Left lobe of liver (tissue), 2 donors: ENCODE measurements at places on chromosomes 1 and 21. TPM values are rescaled to one million over a fixed set of nuclear protein-coding genes. Genes with fewer than 3 reads are reported as not detected.

GRCh38 chr1:108717774-108718316, 5.1 kb downstream of the FNDC7 start:
- no peak for DNase-seq

DNA sequence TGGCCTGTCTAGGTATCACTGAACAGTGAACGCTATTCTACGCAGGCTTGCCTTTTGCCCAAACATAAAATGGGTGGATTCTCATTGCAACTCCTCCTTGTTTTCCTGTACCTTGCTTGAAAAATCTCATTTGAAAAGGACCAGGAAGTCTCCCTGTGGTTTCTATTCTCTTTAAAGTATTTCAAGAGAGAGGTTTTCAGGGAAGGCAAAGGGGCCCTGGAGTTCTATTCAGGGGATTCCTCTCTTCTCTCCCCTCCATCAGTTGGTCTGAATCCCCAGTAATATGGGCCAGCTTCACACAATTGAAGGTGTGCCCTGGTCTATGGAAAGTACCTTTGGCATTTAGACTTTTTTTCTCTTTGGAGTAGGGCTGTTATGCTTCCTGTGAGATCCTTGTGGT, 311.3 kb downstream of the RGS7 start:
- no peak for DNase-seq

DNA sequence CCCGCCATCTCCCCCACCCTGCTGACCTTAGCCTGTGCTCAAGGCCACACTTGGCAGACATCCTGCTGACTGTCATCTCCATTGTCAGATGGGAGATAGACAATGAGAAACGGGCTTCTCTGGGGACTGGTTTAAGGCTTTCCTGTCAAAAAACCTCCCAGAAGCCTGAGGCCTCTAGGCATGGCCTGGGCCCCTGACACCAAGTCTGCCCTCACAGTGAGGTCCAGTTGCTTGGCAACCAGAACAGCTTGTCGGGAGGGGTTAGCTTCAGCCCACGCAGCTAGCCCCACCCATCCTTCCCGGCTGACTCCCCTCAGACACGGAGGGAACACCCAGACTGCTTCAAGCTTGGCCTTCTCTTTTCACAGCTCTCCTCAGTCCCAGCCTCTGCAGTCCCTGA, 11.0 kb downstream of the PLEKHA6 start:
- DNase-seq, result no peak

HENMT1 gene
- total RNA-seq, result 0.58 TPM

OR2L2 gene
- total RNA-seq, result 0.05 TPM

S100A12 gene
- 1.2 TPM for total RNA-seq

DNA sequence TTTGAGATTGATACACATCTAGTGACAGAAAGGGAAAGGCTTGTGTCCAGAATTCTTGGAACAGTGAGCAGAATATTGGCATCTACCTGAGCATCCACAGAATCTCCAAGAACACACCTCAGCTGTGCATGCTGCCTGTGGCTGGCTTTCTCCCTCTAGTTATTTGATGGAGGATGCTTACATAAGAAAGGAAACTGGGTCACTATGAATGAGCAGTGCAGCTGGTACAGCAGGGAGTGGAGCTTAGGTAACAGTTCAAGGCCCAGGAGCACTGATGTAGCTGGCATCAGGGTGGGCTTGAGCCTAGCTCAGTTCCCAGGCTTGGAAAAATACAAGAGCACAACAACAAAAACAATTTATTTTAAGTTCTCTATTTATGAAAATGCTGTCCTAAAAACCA, 26.3 kb downstream of the RGS8 start:
- DNase-seq, result no peak

- DNase-seq, result no peak
Measured at GRCh38 chr1:145997718-145998023, 1.3 kb upstream of the TXNIP start.

GRCh38 chr1:93601686-93602085, 80.0 kb downstream of the BCAR3 start:
- DNase-seq, result no peak

DNA sequence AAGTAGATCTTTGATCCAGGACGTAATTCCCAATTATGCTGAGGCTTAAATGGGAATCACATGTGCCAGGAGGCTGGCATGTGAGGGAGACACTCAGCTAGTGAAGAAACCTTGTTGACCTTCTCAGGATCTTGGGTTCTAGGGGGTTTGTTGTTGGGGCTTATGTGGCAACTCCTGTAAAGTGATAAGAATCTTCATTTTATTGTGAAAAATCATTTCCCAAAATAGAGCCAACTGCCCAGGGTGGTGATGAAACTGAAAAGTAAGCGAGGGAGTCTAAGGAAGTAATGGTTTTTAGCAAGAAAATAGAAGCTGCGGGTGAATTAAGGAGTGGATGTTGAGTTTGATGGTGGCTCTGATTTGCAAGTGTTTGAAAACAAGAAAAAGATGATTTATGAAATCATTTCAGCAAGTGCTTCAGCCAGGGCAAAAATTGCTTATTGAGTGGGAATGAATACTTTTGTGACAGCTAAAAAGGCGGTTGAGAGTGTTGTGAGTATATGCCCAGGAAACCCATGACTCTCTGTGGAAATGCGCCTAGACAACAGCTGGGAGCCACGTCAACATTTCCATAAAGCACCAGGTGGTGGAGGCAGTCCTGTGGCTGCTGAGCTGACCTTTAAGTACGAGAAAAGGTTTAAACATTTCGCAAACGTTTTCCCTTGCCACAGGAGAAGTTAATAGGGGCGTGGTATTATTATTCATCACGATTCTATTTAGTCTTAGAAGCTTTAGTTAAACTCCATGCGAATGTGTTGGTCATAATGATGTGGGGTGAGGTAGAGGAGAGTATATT, 102.7 kb downstream of the HMGB4 start:
- DNase-seq, result no peak

GRCh38 chr1:160346958-160347357, 3.8 kb downstream of the NCSTN start:
- no peak for DNase-seq

GRCh38 chr1:209557221-209557620, 26.3 kb upstream of the CAMK1G start:
- no peak for DNase-seq

RAB42 gene
- total RNA-seq, result 0.75 TPM

GRCh38 chr1:39406533-39407450, 84.6 kb upstream of the BMP8A start:
- no peak for DNase-seq

DNA sequence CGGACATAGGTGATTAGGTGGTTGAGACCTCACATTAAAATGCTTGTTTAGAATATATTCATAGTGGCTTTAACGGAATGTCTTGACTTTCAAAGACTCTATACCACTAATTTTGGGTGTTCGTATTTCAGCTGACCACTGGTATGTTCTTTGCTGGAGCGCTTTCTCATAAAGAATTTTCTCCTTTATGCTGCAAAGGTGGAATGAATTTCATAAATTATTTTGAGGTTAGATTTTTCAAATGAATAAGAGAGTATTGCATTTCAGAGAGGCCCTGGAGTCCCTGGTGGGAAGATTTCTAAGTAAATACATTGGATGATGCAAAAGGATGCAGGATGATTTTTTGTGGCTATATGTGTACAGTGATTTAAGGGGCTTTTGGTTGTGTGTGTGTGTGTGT, 55.8 kb downstream of the HUNK start:
- DNase-seq, result no peak

MMP23B gene
- 1.6 TPM for total RNA-seq

DNA sequence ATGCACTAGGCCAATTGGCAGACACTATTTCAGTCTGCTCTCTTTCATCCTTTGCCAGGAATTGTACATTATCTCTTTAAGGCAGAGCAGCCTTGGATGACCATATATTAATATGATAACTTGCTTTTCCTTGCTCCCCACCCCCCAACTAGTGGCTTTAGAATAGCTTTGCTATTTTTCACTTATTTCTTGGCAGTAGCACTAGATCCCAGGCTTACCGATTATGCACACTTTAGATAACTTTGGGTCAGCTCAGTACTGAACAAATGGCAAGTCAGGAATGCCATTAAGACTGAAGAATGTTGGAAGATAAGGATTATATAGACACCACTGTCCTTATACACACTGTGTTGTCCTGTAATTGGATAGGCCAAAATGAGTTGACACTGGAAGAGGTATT, 146.4 kb downstream of the FGGY start:
- DNase-seq, result no peak

CCDC185 gene
- total RNA-seq, result not detected

CD1B gene
- not detected for total RNA-seq

- no peak for DNase-seq
Measured at GRCh38 chr1:41806472-41807155, 112.1 kb downstream of the HIVEP3 start.
